NCI-H1436 treated with DMSO at 0.1 percent for 48 hours (cell line): ENCODE measurements at places on chromosomes 11 and 22.

- DNase-seq = no peak
These were observed 15.9 kb downstream of the DKK3 start for GRCh38 chr11:11992257-11993212.

GRCh38 chr11:36240801-36241200 lies 48.4 kb downstream of the COMMD9 start:
- DNase-seq = no peak

DNA sequence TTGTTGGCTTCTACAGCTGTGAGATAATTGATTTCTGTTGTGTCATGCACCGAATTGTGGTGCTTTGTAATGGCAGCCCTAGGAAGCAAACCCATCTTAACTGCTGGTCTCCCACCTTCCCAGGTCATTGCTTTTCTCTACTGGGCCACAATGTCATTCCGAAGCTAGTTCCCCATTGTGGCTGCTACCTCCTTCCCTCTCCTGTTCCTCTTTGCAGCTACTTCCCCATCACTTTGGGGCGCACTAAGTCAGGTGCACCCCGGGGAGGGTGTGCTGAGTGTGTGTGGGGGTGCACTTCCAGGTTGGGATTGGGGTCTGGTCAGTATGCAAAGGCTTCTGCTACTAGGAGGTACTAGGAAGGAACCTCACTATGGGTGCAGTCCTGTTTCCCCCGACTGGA lies 109.3 kb downstream of the ST3GAL4 start:
- DNase-seq = no peak

GRCh38 chr11:15602785-15603567 lies 488.3 kb downstream of the INSC start:
- no peak for DNase-seq

GRCh38 chr11:43576803-43577521 lies 103.6 kb upstream of the HSD17B12 start:
- no peak for DNase-seq

GRCh38 chr11:102683277-102683676 lies 22.3 kb downstream of the MMP27 start:
- DNase-seq = no peak

DNA sequence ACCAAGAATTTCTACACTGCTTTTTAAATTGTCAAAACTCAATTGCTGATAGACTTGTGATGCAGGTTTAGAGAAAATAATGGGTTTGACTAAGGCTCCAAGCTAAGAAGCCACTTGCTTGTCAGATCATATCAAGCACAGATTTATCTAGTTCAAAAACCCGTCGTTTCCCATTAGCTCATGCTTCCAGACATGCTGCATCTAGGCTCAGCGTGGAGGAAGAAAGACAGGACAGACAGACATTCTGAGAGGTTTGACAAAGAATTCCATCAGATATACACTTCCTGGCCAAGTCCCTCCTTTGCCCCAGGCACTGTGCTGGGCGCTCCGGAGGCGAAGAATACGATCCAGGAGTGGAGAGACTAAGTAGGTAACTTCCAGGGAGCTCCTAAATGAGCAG lies 76.8 kb downstream of the KCNC1 start:
- DNase-seq = no peak

DNA sequence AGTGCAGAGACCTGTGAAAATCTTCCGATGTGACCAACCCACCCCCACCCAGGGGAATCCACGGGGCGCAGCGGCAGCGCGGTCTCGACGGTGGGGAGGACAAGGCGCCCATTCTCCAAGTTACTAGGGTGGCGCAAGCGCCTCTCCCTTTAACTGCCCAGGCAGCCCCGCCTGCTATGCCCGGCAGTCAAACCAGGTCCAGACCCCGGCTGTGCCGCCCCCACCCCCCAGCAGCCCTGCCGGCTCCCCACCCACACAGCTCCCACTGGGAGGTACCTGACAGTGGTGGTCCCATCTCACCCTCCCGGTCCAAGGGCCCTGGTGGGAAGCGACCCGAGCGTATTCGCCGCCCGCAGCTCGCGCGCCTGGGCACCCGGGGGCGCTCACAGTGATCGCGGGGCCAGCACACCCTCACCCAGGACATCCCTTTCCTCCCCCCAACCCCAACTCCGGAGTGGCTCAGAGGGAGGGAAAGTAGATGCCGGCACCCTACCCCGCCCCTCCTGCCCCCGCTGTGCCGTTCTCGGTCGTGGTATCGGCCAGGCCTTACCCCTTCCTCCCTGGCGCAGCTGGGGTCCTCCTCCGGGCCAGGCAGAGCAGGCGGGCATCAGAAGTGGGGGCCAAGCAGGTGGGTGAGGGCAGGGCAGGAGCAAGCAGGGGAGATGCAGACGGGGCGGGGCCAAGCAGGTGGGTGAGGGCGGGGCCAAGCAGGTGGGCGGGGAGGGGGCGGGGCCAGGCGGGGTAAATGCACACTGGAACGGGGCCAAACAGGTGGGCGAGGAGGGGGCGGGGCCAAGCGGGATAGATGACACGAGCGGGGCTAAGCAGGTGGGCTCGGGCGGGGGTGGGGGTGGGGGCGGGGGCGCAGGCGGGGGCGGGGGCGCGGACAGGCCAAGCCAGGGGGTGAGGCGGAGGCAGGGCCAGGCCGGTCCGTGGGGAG lies at the start of gene TRPM5:
Gene TRPM5, minus strand, starts transcription at position 634 of the 940 bp plus-strand sequence. CDS start 21,478 bp downstream, outside the sequence.
- no peak for DNase-seq

GRCh38 chr11:110621826-110622225 lies 90.4 kb downstream of the ARHGAP20 start:
- DNase-seq = no peak

DNA sequence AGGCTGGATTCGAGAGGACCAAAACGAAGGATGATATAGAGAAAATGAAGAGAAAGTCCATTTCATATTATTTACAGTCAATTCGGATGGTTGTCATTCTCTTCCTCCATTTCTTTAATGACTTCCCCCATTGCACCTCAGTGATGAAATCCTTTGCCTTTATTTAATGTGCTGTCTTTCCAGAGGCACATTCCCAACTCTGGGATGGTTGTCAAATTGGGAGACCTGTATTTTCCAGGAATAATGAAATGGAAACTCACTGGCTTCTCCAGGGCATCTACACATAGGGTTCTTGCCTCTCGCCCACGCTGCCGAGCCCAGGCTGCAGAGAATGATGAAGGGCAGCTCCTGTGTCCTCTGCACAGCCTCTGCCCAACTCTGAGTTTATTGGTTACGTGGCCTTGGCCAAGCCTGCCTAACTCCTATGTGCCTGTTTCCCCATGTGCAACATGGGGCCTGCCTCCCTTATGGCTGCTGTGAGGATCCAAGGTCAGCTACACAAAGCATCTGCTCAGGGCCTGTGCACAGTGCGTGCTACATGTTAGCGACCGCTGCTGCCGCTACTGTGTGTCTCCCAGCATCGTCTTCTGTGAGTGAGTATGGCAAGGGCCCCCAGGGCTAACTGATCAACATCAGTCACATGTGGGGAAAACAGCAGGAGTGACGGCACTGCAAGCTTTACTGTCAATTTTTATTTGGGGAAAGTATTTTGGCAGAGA lies 81.5 kb upstream of the BID start:
- no peak for DNase-seq

DNA sequence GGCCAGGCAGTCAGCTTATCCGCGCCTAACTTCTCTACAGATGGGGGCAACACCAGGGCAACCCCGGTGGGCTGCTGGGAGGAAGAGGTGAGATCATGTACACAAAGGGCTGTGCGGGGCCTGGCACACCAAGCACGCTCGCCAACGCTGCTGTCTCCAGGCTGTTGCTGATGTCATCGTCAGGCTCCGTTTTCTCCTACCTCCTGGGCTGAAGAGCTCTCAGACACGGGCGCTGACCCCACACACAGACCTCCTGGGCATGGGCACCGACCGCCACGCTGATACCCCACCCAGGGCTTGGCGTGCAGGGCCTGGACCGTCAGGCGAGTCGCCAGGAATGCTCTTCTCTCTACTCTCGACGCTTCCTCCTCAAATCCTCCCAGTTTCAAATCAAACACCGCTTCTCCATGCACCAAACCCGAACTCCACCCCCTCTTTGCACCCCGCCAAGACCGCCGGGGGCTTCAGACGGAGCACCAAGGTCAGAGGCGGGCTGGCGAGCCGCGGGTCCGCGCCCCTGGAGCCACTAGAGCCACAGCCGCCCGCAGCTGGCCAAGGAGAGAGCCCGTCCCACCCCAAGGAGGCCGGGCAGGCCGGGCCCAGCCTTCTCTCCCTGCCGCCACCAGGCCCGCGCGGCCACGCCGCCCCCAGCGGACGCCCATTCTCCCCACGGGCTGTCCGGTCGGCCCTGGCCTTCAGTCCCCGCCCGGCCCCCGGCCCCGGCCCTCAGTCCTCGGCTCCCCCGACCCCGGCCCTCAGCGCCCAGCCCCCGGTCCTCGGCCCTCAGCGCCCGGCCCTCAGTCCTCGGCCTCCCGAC lies 772 bp downstream of the SBF1 start:
- DNase-seq = no peak

DNA sequence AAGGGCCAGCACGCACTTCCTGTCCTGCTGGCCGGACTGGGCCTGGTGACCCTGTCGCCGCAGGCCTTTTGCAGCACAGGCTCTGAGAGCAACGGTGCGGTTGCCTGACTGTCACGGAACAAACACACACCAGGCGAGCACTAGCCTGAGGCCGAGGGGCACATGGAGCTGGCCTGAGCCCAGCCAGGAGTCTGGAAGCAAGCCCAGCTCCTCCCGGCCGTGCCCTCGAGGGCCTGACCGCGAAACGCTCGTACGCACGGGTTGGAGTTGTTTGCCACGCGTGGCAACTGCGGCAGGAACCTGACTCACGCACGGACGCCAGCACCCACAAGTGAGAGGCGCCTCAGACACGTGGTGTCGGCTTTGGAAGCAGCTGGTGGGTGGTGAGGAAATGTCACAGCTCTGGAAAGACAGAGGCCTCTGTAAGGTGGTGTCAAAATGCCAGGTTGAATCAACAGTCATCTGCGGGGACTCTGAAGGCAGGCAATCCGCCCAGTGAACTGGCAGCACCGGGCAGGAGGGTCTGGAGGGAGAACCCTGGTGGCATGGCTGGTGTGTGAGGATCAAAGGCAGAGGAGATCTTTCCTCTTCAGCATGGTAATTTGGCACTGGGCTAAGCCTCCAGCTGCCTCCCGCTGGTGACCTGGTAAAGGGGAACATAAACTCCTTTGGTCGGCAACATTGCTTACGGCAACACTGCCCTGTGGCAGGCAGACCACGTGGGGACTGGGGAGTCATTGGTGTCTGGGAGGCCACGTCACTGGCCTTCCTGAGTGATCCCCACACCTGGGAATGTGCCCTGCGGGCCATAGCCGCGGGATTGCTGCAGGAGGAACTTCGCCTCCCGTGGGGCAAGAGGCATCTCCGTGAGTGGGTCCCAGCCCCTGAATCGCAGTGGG lies 15.3 kb upstream of the IL17REL start:
- no peak for DNase-seq

DNA sequence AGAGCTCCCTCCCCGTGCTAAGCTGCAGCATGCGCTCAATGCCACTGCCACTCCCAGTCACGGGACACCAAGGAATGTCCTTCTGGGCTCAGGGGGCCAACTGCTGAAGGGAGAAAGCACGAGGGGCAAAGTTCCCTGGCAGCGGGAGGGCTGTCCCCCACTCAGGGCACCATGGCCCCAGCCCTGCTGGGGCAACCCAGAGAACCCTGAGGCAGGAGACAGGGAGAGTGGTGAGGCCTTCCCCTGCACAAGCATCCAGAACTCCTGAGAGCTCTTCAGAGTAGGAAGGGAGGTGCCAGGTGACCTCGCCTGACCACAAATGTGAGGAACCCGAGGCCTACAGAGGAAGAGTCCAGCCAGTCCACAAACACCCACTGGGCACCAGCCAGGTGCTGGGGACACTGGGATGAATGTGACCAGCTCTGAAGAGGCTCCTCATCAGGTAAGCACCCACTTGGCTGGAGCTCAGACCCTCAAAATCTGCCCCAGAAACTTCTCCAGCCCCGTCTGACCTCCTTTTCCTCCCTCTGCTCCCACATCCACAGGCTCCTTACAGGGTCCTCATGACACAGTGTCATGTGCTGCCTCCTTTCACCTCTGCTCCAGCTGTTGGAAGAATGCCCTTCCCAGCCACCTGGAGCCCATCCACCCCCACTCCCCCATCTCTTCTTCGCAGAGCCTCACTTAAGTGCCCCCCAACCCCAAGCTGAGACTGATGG lies 15.6 kb downstream of the GDPD5 start:
- DNase-seq = no peak

DNA sequence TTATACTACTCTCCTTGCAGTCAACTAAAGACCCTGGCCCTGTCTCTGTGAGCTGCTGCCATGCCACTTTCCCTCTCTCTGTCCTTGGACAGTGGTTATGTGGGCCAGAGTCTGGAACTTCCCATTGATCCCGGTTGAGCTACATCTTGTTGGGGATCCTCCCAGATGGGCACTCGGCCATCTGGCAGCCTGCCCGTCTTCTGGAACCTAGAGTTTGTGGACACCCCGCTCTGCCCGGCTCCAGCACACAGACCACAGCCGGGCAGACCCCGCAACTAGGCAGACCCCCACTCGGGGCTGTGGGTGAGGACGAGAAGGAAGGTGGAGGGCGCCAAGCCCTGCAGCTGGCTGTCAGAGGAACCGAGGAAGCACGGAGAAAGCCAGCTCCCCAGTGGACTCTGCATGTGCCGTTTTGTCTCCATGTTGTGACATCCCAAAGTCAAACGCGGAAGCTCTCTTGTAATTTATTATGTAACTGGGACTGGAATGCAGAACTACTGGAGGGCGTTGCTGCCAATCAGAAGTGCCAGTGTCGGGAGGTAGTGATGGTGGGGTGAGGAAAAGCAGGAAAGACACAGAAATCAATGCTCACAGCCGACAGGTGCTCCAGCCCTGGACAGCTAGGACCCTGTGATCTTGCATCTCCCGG lies 207.7 kb downstream of the CEP164 start:
- DNase-seq = no peak

DNA sequence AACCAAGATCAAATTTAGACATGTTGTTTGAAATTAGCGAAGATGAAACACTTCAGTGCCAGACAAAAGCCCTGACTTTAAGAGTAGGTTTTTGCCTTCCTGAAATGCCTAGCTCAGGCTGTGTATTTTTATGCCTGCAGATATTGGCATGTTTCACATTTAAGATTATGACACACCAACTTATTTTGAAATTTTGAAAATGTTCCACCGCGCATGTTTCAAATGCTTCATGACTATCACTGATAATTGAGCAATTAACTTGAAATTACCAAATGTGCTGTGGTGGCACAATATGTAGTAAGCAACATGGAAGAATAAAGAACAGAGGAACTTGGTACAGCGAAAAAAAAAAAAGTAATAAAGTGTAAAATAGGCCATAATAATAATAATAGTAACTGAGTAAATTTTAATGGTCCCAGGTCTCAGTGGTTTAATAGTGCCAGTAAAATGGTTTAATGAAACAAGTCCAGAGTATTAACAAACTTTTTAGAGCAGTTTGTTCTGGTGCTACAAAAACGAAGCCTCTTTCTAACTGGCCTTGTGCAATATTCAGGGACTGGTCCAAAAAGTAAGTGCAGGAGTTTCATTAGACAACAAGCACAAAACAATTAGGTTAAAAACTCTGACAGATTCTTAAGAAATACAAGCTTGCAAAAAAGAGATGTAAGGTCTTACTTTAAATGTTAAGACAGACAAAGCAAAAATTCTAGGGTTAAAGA lies 112.5 kb upstream of the SOX6 start:
- DNase-seq = no peak
